ENCODE measurements at places on chromosomes 12 and 14. TPM values are rescaled to one million over a fixed set of nuclear protein-coding genes. Genes with fewer than 3 reads are reported as not detected.

GRCh38 chr12:3041558-3042164 lies 35.5 kb upstream of the TSPAN9 start:
- peak; percentile 69 for DNase-seq
- H3K36me3 ChIP-seq = peaks cover 4% of the 10 kb centered on the region
- no peak overlapping the region for H3K4me3 ChIP-seq
- peaks cover 5% of the 10 kb centered on the region for H3K4me1 ChIP-seq

DNA sequence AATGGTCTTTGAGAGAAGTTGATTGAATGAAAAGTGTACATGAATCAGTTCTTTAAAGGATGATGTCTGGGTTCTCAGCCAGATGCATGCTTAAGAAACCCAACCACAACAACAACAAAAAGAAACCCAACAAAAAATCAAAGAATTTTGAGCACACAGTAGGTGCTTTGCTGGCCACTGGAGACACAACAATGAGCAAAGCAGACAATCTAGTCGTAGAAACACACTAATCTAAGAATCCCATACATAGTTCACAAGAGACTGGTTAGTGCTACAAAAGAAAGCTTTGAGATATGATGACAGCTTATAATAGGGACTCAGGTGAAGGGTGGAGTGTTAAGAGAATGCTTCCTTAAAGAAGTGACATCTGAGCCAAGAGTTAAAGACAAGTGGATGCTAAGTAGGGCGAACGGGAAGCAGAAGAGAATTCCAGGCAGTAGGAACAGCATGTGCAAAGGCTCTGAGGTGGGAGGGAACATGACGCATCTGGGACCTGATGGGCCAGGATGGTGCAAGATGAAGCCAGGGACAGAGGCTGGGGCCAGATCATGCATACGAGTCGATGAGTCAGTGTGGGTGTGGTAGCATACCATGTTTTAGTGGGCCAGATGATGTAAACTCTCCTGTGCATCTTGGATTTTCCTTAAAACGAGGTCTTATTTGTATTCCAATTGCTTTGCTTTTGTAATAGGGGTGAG lies 4.6 kb upstream of the HIP1R start:
- DNase-seq = peak; percentile 87
- no peak overlapping the region for H3K27ac ChIP-seq
- peaks cover 17% of the 10 kb centered on the region for H3K4me1 ChIP-seq
- H3K4me3 ChIP-seq = no peak overlapping the region
- no peaks in the 10 kb centered on the region for H3K36me3 ChIP-seq

- no peaks in the 10 kb centered on the region for H3K4me1 ChIP-seq
- no peaks in the 10 kb centered on the region for H3K36me3 ChIP-seq
- H3K27me3 ChIP-seq = no peaks in the 10 kb centered on the region
- H3K4me3 ChIP-seq = no peak overlapping the region
- DNase-seq = no peak
These were observed 149.7 kb downstream of the C12orf75 start for GRCh38 chr12:105480162-105480561.

DNA sequence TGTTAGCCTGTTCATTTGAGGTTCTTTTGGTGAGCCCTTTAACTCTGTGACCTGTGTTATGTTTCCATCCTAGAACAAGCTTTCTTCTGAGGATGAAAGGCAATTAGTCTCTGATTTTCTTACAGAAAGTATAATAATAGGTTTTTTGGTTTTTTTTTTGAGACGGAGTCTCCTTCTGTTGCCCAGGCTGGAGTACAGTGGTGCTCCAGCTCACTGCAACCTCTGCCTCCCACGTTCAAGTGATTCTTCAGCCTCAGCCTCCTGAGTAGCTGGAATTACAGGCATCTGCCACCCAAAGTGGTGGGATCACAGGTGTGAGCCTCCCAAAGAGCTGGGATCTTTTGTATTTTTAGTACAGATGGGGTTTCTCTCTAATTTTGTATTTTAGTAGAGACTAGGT lies 52.7 kb upstream of the SYNE2 start:
- no peak overlapping the region for H3K27ac ChIP-seq
- no peak for DNase-seq
- no peak overlapping the region for H3K4me3 ChIP-seq
- no peaks in the 10 kb centered on the region for H3K36me3 ChIP-seq

- H3K27me3 ChIP-seq = no peaks in the 10 kb centered on the region
- H3K36me3 ChIP-seq = no peaks in the 10 kb centered on the region
- no peak for DNase-seq
- H3K4me3 ChIP-seq = no peak overlapping the region
- no peak overlapping the region for H3K27ac ChIP-seq
- no peaks in the 10 kb centered on the region for H3K4me1 ChIP-seq
These were observed 26.3 kb upstream of the AMIGO2 start for GRCh38 chr12:47105914-47106674.

GRCh38 chr14:60356906-60357550 lies 108.0 kb downstream of the PPM1A start:
- no peak overlapping the region for H3K4me3 ChIP-seq
- no peak overlapping the region for H3K27ac ChIP-seq
- no peaks in the 10 kb centered on the region for H3K27me3 ChIP-seq
- H3K4me1 ChIP-seq = no peaks in the 10 kb centered on the region
- no peaks in the 10 kb centered on the region for H3K36me3 ChIP-seq

DNA sequence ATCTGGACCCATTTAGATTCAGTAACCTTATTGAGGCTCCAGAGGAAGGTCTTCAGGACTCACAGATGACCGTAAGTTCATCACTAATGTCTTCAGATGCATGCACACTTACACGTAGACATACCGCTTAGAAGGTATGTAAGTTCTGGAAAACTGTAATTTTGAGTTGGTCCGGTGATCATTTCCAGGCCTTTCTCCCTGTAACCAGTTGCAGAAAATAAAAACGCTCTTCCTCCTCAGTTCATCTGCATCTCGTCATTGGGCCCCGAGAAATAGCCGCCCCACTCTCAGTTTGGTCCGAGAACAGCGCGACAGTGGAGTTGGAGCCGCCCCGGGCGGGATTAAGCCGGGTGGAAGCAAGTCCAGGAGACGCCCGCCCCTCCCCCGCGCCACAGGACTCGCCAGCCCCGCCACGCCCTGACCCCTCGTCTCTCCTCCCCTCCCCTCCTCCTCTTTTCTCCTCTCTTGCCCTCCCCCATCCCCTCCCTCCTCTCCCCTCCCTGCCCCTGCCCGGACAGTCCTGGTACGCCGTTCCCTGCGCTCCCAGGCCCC lies 83.7 kb downstream of the TNFAIP2 start:
- no peaks in the 10 kb centered on the region for H3K4me1 ChIP-seq
- no peaks in the 10 kb centered on the region for H3K27me3 ChIP-seq
- no peak overlapping the region for H3K27ac ChIP-seq
- H3K36me3 ChIP-seq = no peaks in the 10 kb centered on the region

- no peak overlapping the region for H3K27ac ChIP-seq
- DNase-seq = no peak
- H3K36me3 ChIP-seq = 0 out of 2 replicates have a peak, but pooled peaks cover 4% of the 10 kb centered on the region
These were observed 27.6 kb upstream of the KCNK13 start for GRCh38 chr14:90034156-90034555.

The OR4E2 gene
- not detected for total RNA-seq

The KRT4 gene
- total RNA-seq = not detected
